ENCODE measurements at places on chromosomes 1 and 21.
A peak's percentile ranks its signal among the peaks of the same experiment; 100 is the strongest.

GRCh38 chr1:86875722-86876121 is 38.2 kb downstream of the SELENOF start:
- no peak for DNase-seq

DNA sequence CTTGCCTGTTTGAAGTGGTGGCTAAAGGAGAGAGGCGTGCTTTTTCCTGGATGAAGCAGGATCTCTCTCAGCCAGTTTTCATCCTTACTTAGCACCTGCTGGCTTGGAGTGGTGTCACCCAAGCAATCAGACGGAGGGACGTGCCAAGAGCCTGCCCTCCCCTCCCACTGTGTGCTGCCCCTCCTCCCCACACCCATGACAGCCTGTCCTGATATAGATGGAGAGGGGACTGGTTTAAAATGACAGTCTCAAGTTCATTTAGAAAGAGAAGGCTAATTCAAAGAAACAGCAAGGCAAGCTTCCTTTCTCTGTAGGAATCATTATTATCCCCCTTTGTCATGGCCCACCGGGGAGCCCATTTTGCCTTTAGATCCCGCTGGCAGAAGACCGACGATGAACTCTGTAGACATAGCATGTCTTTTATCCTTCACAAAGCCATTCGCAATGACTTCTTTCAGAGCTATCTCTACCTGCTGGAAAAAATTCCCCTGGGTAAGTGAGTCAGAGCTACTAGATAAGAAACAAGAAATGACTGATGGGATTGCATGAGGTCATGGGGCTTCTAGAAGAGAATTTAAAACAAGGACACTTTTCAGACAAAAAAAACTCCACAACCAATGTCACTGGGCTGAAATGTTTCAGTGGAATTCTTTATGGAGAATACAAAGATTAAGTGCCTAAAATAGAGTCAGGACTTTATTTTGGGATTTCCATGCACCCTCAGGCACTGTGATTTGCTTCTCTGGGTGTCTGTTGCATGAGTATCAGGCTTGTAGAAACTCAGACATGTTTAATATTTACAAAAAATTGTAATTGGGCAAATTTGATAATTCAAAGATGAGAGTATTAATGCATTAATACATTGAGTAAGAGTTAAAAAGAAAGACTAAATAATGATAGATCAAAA is at the start of gene NTMT2:
Gene NTMT2, plus strand, starts transcription at position 190 of the 907 bp plus-strand sequence. Its CDS starts 149 bp downstream, at position 339.
- DNase-seq = no peak

DNA sequence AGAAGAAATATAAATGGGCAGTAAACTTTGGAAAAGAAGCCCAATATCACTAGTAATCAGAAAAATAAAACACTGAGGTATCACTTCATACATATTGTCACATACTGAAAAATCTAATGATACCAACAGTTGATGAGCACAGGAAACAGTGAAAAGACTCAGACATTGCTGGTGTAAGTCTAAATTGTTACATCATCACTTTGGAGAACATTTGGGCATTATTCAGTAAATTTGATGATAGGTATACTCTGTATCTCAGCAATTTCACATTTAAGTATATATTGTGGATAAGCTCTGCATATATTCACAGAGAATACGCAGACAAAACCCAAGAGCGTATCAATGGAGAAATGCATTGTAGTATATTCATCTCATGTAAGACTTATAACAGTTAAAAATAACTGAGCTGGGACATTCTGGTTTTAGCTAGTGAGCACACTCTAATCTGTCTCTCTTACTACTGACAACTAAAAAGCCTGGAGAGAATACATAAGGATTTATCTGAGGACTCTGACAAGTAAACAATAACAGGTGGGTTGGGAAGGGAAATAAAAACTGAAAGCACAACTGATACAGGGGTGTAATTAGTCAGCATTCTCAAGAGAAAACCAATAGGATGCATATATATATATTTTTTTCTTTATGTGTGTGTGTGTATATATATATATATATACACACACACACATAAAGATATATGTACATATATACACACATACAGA is 212.7 kb upstream of the JUN start:
- DNase-seq = no peak

GRCh38 chr1:203519053-203519840 is 25.3 kb downstream of the OPTC start:
- no peak for DNase-seq

GRCh38 chr1:26066857-26067256 is 573 bp downstream of the TRIM63 start:
- DNase-seq = no peak

GRCh38 chr1:215146240-215146975 is 63.9 kb downstream of the KCNK2 start:
- DNase-seq = peak; percentile 36

DNA sequence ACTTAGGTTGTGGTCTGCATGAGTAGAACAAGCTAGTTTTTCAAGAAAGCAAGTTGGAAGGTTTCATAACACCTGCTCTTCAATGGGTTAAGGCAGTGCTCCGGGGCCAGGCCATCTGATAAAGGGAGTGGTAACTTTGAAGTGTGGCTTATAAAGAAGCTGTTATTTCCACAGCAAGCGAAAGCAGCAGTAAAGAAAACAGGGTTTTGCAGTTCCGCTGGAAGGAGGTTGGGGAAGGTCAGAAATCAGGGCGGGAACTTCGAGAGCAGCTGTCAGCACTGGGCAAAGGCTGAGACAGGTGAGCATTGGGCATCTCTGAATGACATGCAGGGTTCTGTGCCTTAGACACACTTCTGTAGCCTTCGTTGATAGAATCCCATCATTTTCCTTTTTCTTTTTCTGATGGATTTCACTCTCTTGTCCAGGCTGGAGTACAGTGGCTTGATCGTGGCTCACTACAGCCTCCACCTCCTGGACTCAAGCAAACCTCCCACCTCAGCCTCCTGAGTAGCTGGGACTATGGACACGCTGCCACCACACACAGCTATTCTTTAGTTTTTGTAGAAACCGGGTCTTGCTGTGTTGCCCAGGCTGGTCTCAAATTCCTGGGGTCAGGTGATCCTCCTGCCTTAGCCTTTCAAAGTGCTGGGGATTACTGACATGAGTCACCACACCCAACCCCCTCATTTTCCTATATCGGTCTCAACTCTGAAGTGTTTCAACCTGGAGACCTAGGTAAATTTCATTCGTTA is 20.5 kb downstream of the TMEM51 start:
- DNase-seq = no peak

- DNase-seq = no peak
Measured at GRCh38 chr1:4935807-4936206, 281.4 kb downstream of the AJAP1 start.

DNA sequence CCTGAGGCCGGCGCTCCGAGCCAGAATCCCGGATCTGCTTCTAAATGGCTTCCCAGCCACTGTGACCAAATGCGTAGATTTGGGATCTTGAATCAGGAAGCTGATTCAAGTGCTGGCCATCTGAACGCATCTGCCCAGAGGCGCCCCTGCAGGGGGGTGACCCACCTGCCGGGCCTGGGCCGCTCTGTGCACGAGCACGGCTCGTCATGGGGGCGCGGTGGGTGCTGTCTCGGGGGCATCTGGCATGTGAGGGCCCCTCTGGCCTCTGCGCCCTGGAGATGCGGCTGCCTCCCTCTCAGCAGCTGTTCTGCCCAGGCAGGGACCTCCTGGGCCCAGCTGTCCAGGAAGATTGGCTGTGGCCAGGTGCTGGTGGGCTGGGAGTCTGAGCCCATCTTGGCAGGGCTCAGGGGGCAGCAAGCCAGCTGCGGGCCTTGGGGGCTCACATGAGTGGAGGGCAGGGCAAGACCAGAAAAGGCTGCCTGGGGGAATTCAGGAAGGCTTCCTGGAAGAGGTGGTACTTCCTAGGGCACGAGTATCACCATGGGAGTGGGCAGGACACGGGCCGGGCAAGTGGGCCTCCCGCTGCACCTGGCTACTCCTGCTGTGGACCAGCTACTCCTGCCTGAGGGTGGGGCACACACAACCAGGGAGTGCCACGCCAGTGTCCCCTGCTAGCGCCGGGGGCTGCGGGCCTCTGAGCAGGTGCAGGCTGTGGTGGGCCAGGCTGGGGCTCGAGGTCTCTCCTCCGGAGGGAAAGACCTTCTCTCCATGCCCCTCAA is 25.1 kb downstream of the PLCH2 start:
- peak; percentile 14 for DNase-seq

GRCh38 chr1:245692318-245692717 is 537.5 kb downstream of the KIF26B start:
- DNase-seq = no peak

DNA sequence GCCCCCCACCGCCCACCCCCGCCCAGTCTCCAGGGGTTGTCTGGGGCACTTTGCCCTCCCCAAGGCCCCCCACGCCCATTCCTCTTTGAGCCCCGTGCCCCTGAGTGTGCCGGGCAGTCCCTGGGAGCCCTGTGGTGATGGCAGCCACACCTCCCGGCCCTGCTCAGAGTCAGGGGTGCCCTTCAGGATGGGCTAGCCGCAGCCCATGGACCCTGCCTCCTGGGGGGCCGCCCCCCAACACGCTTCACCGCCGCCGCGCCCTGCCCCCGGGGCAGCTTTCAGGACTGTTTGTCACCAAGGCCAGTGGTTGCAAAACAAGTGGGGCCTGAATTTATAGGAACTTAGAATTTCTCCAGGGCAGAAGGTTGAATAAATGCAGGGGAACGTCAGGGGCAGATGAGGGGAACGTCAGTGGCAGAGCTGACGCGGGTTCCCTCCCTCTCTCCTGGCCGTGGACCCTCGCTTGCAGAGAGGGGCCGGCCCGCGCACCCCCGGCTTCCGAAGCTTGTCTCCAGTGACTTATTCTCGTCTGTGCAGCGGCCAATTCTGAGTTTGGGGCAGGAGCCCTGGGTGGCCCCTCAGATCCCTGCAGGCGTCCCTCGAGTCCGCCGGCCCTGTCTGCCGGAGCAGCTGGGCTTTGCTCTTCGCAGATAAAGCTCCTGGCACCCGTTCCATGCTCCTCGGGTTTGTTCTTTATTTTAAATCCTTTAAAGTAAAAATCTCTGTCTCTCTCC is 41.2 kb upstream of the ADARB1 start:
- peak; percentile 82 for DNase-seq

GRCh38 chr1:55611123-55611522 is 396.0 kb upstream of the USP24 start:
- DNase-seq = no peak

GRCh38 chr1:219401724-219402625 is 210.9 kb downstream of the ZC3H11B start:
- peak; percentile 59 for DNase-seq

DNA sequence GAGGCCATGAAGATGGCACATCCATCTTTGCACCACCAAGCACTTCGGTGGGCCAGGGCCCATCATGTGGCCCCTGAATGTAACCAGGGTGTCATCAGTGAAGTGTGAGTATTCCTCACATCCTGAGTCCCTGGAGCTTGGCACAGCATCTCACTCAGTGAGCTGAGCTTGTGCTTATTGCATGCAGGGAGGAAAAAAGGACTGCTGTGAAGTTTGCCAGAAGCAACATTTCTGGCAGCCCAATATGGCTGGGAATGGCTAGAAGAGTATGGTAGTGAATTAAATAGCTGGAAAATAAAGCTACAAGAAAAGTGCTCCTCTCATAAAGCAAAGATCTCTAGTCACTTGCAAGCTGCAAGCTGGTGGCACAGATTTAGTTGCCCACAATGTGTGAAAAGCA is 109.3 kb downstream of the TNFSF18 start:
- DNase-seq = no peak

- no peak for DNase-seq
Measured at GRCh38 chr1:89706700-89707012, 73.7 kb downstream of the LRRC8C start.

DNA sequence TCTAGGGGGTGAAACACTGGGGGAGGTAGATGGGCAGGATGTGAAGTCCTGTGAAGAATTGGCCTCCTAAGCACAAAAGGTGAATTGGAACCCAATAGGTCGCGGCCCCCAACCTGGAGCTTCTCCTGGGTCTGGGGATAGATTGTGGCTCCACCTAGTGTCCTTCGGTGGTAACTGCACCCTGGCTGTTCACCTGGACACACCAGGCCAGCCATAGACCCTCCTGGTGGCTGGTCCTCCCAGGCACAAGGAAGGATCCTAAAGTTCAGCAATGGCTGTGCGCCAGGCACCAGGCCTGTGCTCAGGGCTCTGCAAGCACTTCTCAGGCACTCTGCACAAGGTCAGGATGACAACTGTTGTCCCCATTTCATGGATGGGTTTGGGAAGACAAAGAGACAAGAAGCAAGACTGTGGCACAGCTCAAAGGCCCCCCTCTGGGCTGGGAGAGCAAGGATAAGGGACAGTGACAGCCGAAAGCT is 13.5 kb downstream of the ESPN start:
- DNase-seq = peak; percentile 19

DNA sequence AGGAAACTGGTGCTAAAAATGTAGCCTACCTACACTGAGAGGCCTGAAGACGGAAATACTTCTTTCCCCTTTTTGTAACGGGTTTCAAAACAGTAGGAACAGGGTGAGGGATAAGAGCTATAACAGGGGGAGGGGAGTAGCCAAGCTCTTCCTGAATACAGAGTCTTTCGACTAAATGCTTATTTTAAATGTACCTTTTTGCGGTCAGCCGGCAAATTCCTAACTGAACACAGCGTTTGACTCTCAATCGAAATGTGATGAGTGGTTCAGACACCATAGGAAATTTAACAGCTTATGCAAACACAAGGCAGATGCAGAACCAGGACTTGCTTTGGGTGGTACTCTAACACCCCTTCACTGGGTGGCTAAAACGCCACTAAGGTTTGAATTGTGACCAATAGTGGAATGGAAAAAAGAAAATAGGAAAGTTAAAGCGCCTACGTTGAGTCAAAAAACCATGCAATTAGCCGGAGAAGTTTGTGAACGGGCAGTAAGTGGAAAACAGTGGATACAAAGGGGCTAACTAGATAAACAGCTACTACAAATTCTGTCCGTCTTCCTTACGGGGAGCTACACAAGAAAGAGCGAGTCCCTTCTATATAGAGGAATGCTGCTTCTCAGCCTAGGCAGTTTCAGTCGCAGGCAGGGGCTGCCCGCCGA is 1.7 kb downstream of the EGLN1 start:
- no peak for DNase-seq

GRCh38 chr1:186671136-186671825 is 8.9 kb downstream of the PTGS2 start:
- DNase-seq = no peak

DNA sequence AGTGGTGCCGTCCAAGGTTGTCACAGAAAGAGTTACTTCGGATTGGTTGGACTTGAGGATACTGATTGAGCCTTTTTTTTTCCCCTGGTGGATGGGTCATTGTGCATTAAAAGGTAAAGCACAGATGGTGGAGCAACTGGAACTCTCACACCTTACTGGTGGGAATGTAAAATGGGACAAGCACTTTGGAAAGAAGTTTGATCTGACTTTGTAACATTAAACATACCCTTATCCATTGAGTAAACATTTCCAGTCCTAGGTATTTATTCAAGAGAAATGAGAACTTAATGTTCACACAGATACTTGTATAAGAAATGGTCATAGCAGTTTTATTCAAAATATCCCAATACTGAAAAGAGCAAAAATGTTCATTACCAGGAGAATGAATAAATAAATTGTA is 14.9 kb downstream of the PLA2G2A start:
- DNase-seq = no peak

GRCh38 chr21:39349211-39350093 is 564 bp upstream of the HMGN1 start:
- DNase-seq = peak; percentile 97

DNA sequence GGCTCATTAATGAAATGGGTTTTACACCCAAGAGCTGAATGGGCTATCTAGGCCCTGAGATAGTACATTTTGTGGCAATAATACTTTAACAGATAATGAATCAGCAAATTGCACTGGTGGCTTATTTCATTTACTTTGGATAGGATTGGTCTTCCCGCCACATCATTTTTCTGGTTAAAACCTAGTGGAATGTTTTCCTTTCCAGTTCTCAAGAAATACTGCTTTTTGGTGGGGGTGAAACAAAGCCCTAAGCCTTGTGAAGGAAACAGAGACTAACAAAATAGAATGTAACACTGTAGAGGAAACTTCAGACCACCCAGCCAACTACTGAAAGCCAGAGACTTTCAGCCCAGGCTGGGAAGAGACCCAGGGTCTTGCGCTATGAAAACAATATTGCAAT is 172.2 kb downstream of the HHIPL2 start:
- peak; percentile 9 for DNase-seq

Data from muscle of back (tissue), 13 donors.